Bladder microvascular endothelial cell (primary cell): ENCODE measurements at places on chromosomes 13 and 19. TPM values are rescaled to one million over a fixed set of nuclear protein-coding genes. Genes with fewer than 3 reads are reported as not detected.

The ZGLP1 gene
- 0.32 and 0.44 TPM in 2 replicates for total RNA-seq

The THSD8 gene
- total RNA-seq = not detected in 2 replicates

The KLK11 gene
- total RNA-seq = not detected in 2 replicates

The KLF1 gene
- 0.06 TPM in 1 of 2 replicates, not detected in the other for total RNA-seq

The SKA3 gene
- total RNA-seq = 3.1 and 5.8 TPM in 2 replicates

The KANK3 gene
- total RNA-seq = 41.8 and 97.5 TPM in 2 replicates

The LINGO3 gene
- total RNA-seq = not detected in 2 replicates

The C2CD4C gene
- 0.32 and 3.5 TPM in 2 replicates for total RNA-seq

The VSTM1 gene
- total RNA-seq = not detected in 2 replicates

The YJEFN3 gene
- 0.31 TPM in 1 of 2 replicates, not detected in the other for total RNA-seq

The MAST1 gene
- total RNA-seq = 0.16 and 1.0 TPM in 2 replicates

The FBXO17 gene
- total RNA-seq = 1.1 and 13.6 TPM in 2 replicates

The PCDH8 gene
- not detected in 2 replicates for total RNA-seq

The PSG1 gene
- total RNA-seq = 0.06 TPM in 1 of 2 replicates, not detected in the other

The IGFL2 gene
- total RNA-seq = not detected in 2 replicates

The ZNF626 gene
- 5.0 and 10.3 TPM in 2 replicates for total RNA-seq

The CALR3 gene
- 0.16 TPM in 1 of 2 replicates, not detected in the other for total RNA-seq

The TIMM50 gene
- total RNA-seq = 49.1 and 62.5 TPM in 2 replicates

The PCDH20 gene
- total RNA-seq = not detected in 2 replicates

The SLC7A10 gene
- not detected in 2 replicates for total RNA-seq

The APBA3 gene
- total RNA-seq = 17.8 and 25.0 TPM in 2 replicates

The FCGBP gene
- total RNA-seq = under 0.01 and 0.06 TPM in 2 replicates

The PRPF31 gene
- total RNA-seq = 67.8 and 80.6 TPM in 2 replicates

The ZNF160 gene
- 11.7 and 28.2 TPM in 2 replicates for total RNA-seq

The MAG gene
- 0.69 and 5.0 TPM in 2 replicates for total RNA-seq

The WDR62 gene
- total RNA-seq = 3.9 and 4.4 TPM in 2 replicates

The CYSLTR2 gene
- not detected in 2 replicates for total RNA-seq

The TMC4 gene
- total RNA-seq = under 0.01 and 0.19 TPM in 2 replicates

The PROZ gene
- total RNA-seq = not detected in 2 replicates

The CYP4F2 gene
- total RNA-seq = under 0.01 TPM in 1 of 2 replicates, not detected in the other

The EFNB2 gene
- 42.6 and 55.8 TPM in 2 replicates for total RNA-seq

The LRG1 gene
- total RNA-seq = 0.49 and 1.5 TPM in 2 replicates

The ERICH6B gene
- not detected in 2 replicates for total RNA-seq

The KIR2DL3 gene
- total RNA-seq = not detected in 2 replicates

The PEG3 gene
- 0.32 and 0.76 TPM in 2 replicates for total RNA-seq

The JUND gene
- 101 TPM in 2 replicates for total RNA-seq

The IRGC gene
- total RNA-seq = not detected in 2 replicates

The BTBD2 gene
- total RNA-seq = 30.8 and 82.8 TPM in 2 replicates

The PTH2 gene
- total RNA-seq = not detected in 2 replicates

The ZNF726 gene
- 2.9 and 5.7 TPM in 2 replicates for total RNA-seq

The PSG2 gene
- total RNA-seq = not detected in 2 replicates

The HAUS8 gene
- 3.8 and 4.2 TPM in 2 replicates for total RNA-seq

The ZNF829 gene
- total RNA-seq = 0.81 and 2.1 TPM in 2 replicates

The SIGLEC14 gene
- 0.13 TPM in 1 of 2 replicates, not detected in the other for total RNA-seq

The RNF225 gene
- total RNA-seq = not detected in 2 replicates
